Activated T-helper 1 cell treated with anti-CD3 and anti-CD28 coated beads, Interleukin-12 subunit alpha, Interleukin-12 subunit beta, Interleukin-2, Interleukin-4 antibody, amounts not matched to agents 30 ng/mL and 10 ng/mL and 1 ng/mL, durations not matched to agents 14 hours and 24 hours and 36 hours (primary cell): ENCODE measurements at places on chromosomes 12 and 14.

- no peak for DNase-seq
These were observed 87.0 kb downstream of the TESC start for GRCh38 chr12:117011988-117012805.

- DNase-seq: no peak
These were observed 9.4 kb downstream of the SPRYD3 start for GRCh38 chr12:53069621-53070410.

GRCh38 chr12:50086148-50086547 lies 1.0 kb downstream of the SMARCD1 start:
- DNase-seq: no peak

- DNase-seq: no peak
These were observed 286.4 kb upstream of the TMEM132C start for GRCh38 chr12:127980585-127980984.

- DNase-seq: peak; percentile 66
These were observed at the start of gene PYM1 for GRCh38 chr12:55927588-55928502. TSS of gene PYM1 (minus strand) at chr12:55927894. CDS start at chr12:55927761, 133 bp downstream.

DNA sequence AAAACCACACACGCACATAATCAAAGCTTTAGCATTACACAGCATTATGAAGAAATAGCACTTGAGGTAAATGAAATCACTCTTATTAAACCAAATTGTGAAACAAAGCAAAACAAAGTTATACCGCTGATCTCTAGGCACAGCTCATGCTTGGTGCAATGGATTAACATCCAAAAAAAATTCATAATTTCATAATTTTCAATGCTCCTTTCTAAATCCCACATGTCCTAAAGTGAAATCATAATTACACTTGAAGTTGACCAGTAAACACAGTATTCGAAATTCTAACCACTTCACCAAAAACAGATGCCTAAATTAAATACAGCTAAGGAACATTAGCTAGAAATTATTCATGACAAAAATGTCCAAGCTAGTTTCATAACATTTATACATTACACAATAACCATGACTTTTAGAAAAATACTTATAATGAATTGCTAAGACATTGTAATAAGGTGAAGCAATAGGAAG lies 1.5 kb downstream of the MLH3 start:
- DNase-seq: no peak

DNA sequence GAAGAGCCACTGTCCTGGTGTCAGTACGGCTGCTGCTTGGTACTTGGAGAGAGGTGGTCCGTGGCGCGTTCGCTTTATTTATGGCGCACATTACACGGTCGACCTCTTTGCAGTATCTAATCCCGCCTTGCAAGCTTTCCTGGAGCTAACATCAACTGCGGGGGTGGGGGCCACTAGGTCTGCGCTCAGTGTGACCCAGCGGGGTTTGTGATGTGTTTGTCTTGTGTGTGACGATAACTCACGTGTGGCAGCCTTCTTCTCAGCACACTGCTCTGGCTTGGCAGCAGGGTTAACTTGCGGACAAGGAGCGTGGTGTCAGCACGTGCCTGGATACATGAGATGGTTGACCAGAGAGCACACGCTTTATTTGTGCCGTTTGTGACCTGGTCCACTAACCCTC lies 122.2 kb upstream of the RTL1 start:
- DNase-seq: no peak

- DNase-seq: no peak
These were observed 13.5 kb upstream of the PDZRN4 start for GRCh38 chr12:41174602-41175001.

DNA sequence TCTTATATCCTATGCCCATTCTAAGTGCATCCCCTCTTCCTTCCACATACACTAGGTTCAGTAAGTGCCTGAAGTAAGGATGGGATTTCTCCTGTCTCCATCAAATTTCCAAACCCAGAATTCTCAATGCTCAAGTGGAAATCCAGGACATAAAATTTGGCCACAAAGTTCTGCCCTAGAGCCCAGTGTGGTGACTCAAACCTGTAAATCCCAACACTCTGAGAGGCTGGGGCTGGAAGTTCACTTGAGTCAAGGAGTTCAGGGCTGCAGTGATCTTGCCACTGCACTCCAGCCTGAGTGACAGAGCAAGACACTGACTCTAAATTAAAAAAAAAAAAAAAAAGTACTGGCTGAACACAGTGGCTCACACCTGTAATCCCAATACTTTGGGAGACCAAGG lies 4.5 kb upstream of the ARF3 start:
- no peak for DNase-seq

GRCh38 chr14:96635850-96636249 lies 133.7 kb downstream of the PAPOLA start:
- no peak for DNase-seq

- DNase-seq: no peak
These were observed 31.7 kb downstream of the GALNT4 start for GRCh38 chr12:89492883-89493282.
